ENCODE measurements at places on chromosomes 2 and 18.

- DNase-seq = no peak
Observed at GRCh38 chr2:649426-650342, 27.5 kb downstream of the TMEM18 start.

DNA sequence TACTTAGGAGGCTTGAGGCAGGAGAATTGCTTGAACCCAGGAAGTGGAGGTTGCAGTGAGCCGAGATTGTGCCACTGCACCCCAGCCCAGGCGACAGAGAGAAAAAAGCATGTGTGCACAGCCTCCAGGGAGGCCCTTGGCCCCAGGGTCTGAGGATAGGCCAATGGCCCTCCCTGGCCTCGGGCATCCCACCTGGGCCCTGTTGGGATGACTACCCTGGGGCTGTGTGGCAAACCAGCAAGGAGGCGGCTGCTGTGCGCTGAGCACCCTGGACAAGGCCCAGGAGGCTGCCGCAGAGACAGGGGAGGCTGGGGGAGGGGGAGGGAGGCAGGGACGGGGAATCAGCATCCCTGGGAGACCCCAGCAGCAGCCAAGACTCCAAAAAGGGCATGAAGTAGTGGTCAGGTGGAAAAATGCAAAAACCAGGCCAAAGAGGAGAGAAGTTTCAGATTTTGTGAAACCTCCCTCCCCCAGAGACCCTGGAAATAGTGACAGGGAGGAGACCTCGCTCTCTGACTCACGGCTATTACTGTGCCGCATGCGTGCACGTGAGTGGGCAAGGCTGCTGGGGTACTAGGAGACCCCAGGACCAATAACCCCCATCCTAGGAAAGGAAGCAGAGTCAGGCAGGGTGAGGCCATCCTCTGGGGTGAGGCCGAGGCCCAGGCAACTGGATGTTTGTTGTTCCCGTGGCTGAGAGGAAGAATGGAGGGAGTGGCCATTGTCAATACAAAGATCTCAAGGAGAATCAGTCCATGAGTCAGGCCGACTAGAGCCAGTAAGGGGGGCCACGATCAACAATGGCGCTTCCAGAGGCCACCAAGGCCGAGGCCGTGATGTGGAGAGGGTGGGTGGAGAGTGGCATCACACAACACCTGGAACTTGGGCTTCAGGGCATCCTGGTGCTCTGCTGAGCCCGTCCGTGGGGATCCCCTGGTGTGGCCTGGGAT lies 16.0 kb upstream of the B3GNT7 start:
- DNase-seq = no peak

- DNase-seq = no peak
Observed at GRCh38 chr2:197992482-197993133, 188.2 kb downstream of the PLCL1 start.

GRCh38 chr2:217262911-217263310 lies 403.0 kb upstream of the TNP1 start:
- DNase-seq = no peak

DNA sequence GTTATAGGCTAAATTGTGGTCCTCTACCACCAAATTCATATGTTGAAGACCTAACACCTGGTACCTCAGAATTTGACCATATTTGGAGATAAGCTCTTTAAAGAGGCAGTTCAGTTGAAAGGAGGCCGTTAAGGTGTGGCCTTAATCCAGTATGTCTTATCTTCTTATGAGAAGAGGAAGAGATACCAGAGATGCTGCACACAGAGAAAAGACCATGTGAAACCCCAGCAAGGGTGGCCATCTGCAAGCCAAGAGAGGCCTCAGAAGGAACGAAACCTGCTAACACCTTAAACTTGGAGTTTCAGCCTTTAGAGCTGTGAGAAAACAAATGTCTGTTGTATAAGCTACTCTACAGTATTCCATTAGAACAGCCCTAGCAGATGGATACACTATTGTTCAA lies 528.1 kb upstream of the DCC start:
- no peak for DNase-seq

DNA sequence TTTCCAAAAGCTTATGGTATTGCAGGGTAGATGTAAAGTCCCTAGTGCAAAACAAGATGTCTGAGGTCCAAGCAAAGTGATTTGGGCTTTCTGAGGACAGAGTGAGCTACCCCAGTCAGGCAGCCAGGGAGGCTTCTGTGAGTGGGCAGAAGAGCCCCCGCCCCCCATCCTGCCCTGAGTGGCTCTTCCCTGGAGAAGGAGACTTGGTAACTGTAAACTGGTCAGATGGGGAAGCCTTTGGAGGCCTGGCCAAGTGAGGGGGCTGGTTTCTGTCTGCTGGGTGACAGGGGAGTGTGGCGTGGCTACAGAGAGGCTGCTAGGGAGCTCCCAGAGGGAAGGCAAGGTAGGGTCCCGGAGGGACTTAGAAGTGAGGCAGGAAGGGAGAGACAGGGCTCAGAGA lies 181.3 kb upstream of the HAAO start:
- DNase-seq = no peak

DNA sequence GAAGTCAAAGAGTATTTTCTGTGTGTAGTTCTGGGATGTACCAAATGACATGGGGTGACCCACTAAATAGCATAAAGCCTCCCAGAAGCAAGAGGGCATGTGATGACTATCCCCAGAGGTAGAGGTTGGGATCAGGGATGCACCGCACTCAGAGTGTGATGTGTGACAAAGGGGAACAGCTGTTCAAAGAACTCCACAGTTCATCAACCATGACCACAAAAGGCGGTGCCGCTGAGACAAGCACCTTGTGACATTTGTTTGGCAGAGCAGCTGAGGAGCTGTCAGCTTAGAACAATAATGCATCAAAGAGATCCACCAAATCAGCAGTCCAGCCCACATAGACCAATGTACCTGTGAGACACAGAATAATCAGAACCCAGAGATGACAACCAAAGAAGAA lies 81.3 kb downstream of the VWC2L start:
- no peak for DNase-seq

DNA sequence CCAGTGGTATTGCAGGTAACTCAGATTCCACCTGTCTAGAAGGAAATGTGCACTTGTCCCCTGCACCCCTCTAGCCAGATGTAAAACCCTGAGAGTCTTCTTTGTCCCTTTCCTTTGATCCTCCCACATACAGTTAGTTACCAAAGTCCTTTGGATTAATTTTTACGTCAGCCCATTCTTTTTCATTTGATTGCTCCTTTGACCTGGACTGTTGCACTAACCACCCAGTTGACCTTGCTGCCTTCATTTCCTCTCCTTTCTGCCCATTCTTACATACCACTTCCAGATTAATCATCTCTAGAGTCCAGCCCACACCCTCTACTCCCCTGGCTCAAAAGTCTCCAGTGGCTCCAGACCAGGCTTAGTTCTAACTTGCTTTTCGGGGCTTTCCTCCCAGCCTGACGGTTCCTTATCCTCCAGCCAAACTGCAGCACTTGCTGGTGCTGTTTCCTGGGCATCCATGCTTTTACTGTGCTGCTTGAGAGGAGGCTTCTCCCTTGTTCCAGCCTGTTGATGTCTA lies 99.3 kb downstream of the SPTBN1 start:
- no peak for DNase-seq

DNA sequence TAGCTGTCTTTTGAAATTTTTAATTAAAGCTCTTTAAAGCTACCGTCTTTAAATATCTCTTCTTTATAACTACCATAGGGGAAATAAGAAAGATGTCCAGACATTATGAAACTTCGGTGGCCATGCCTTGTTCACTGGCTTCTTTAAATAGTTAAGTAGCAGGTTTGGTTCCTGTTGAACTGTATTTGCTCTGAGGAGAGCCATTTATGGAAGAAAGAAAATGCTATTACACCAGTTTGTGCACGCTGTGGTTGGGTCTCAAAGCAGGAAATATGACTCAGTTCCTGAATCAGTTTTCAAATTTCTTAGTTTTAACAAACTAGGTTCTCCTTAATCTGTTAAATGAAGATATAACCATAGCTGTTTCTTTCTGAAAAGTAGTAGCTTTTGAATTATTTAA lies 12.2 kb downstream of the ARPC2 start:
- DNase-seq = no peak

GRCh38 chr18:22221350-22221749 lies 52.0 kb downstream of the GATA6 start:
- DNase-seq = no peak

DNA sequence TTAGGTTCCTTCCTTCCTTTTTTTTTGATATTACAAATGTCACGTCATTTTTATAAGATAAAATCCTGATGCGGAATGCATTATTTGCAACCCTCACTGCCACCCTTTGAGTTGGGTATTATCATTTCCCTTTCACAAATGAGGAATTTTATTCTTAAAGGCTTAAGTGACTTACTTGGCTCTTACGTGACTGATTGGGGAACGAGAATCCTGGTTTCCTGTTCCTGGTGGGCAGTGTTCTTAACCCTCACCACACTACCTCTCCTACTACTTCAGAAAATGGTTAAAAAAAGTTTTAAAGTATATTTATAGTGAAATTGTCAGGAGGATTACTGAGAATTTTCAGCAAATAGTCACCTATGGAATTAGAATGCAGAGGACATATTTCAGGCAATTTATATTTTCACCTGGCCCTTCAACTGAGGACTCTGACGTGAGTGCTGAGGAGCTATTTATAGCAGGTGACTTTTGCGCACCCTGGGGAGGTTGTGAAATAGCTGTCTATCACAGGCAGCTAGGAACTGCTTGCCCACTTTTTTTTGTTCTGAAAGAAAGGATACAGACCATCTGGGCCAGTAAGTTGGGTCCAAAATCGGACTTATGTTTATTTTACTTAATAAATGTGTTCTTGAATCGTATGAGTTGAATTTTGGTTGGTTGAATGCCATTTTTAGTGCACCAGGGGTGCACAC lies 18.7 kb upstream of the RASGRP3 start:
- DNase-seq = no peak

Data from substantia nigra (tissue), 51 donors.